ENCODE measurements at places on chromosomes 3 and 15.

- peak; percentile 57 for DNase-seq
These were observed 835 bp downstream of the SEMA5B start for GRCh38 chr3:123026565-123027291.

- peak; percentile 77 for DNase-seq
These were observed 97.3 kb downstream of the ARNT2 start for GRCh38 chr15:80501476-80501875.

- no peak for DNase-seq
These were observed 521.1 kb downstream of the NR2F2 start for GRCh38 chr15:96851613-96852012.

- no peak for DNase-seq
These were observed 67.0 kb downstream of the IMPG2 start for GRCh38 chr3:101253396-101253795.

Measured in glutamatergic neuron (in vitro differentiated cells).